ENCODE measurements at places on chromosomes 12 and 14. TPM values are rescaled to one million over a fixed set of nuclear protein-coding genes. Genes with fewer than 3 reads are reported as not detected.
A peak's percentile ranks its signal among the peaks of the same experiment; 100 is the strongest.

KLRF1 gene
- not detected for total RNA-seq

TAS2R13 gene
- 6.2 TPM for total RNA-seq

TAS2R14 gene
- 1.5 TPM for total RNA-seq

SYT1 gene
- total RNA-seq = 4.9 TPM

DLK1 gene
- total RNA-seq = not detected

AQP6 gene
- total RNA-seq = not detected

SRRM4 gene
- not detected for total RNA-seq

KRT8 gene
- 3,505 TPM for total RNA-seq

GRCh38 chr12:75137896-75138295 is 71.7 kb downstream of the KCNC2 start:
- DNase-seq = no peak

DNA sequence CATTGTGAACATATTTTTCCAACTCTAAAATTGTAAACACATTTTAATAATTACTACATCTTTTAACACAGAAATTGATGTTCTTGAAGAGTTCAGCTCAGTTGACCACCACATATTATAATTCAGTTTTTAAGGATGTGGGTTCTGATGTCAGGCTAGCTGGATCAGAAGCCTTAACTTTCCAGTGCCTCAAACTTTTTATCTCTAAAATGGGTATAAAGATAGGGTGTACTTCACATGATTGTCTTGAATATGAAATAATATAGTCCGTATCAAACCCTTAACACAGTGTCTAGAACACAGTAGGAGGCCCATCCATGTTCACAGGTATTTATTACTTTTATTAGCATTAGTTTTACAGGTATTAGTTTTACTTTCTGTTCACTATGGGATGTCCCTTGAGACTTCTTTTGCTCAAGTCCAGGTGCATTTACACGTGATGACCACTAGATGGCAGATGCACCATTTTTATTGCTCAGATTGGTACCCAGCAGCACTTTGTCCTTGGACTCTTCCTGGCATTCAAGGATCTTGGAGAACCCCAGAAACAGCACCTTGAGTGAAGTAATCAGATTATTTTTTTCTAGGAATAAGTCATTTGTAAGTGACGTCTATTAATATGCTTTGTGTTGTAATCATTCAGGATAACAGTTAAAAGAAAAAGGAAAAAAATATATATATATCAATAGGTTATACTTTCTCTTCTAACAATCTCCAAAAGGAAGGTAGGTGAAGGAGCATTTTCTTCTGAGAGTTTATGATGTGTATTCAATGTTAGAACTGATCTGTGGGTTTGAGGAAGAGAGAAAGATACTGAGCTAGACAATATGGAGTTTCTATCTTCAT is 580.2 kb downstream of the ETNK1 start:
- DNase-seq = no peak

DNA sequence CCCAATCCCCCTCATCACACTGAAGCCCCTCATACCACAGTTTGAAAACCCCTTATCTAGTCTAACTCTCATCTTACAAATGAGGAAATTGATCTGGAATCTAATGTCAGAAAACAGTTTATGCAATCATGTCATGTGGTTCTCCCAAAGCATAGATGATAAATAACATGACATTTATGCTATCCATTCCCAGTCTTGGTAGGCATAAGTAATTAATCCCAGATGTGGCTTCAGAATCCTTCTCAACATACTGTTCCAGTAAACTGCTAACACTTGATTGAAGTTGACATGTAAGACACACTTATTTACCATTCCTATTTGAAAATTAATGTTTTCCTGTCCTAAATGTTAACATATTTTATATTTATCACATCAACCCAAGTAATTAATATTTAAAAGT is 168.7 kb downstream of the GALC start:
- DNase-seq = no peak

DNA sequence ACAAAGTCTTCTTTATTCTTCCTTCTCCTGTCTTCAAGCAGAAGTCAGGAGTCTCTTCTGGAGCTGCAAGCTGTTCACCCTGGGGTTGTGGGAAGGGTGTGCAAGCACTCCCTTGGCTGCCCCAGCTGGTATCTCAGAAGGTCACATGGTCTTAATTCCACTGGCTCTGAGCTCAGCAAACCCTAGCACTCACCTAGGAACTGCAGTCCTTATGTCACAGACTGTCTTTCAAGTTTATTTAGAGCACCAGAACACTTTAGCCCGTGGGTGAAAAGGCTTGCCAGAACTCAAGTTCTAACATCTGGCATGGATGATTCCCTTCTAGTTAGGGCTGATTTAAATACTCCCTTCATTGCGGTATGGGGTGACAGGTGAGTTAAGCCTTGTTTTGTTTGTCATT is 379.0 kb downstream of the CCER1 start:
- DNase-seq = no peak

GRCh38 chr12:9667403-9668160 is 1.9 kb upstream of the CLEC2D start:
- no peak for DNase-seq

DNA sequence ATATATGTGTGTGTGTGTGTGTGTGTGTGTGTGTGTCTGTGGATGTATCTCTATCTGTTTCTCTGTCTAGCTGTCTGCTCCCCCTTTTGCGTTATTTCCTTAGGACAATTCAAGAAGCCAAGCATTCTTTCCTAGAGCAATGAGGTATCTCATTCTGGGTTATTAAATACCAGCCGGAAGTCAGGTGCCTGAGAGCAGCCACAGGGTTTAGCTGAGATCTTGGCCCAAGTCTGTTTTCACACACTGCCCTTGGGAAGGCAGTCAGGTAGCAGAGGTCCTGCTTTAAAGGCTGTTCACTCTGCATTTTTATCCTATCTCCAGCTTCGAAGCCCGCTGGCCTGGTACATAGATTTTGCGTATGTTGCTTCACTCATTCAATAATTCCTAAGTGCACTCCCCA is 76.8 kb downstream of the TSPAN9 start:
- DNase-seq = no peak

DNA sequence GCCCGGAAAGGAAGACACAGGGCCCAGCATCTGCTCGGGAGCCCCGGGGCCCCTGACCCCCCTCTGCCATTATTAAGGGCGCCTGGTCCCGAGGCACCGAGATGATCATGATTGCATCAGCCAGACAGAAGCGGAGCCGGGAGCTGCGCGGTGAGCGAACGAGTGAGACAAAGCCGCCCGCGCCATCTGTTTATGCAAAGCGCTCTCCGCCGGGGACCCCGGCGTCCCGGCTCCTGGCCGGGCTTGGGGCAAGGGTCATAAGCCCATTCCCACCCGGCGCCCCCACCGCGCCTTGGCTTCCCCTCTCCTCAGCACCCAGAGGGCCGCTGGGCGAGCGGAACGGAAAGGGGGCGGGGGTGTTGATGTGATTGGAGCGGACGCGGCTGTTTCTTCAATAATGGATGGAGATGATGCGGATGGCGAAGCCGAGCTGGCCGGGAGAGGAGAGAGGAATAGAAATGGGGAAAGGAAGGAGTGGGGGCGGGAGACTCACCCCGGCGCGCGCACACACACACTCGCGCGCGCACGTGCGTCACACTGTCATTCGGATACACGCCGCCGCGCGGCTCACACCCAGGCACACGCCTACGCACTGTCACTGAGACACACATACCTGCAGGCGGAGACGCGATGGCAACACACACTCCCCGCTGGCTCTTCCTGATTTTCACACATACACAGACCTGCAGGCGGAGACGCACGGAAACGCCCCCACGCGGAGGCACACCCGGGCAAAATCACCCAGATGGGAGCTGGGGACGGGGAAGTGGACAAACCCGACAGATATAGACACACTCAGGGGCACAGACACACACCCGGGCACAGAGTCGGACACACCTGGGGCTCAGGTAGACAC is 10.7 kb downstream of the STAC3 start:
- peak; percentile 70 for DNase-seq

DNA sequence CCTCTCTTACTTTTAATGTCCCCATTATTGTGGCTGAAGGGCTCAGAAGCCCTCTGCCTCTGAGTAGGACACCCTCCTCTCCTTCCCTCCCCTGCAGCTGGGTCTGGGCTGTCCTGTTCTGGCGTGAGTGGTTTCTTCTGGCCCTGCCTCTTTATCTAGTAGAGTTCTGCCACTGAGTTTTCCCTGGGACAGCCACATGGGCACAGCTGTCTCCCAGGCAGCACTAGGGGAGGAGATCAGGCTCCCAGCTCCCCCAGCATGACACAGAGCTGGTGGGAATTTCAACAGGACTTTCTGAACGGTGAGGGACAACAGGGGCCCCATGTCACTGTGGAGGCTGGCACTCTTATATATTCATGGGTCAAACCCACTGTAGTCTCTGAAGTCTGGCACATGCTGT is 21.4 kb downstream of the TMEM132C start:
- DNase-seq = no peak

DNA sequence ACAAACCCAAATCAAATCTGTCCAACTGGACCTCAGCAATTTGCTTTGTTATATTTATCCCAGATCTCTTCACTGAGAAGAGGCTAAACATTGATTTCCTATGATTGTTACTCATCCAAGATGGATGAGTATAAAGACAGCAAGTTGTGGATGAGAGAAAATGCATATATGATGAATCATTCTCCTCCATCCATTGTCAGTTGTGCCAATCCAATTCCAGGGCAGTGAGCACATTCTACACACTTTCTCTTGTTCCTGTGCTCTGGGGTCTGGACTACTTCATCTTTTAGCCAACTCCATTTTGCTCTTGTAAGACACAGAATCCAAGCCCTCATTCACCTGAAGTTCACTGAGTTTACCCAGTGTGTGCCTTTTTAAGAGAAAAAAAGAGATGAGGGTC is 105.7 kb downstream of the GCH1 start:
- no peak for DNase-seq

GRCh38 chr12:7101694-7102131 is 7.3 kb downstream of the C1RL start:
- DNase-seq = no peak

DNA sequence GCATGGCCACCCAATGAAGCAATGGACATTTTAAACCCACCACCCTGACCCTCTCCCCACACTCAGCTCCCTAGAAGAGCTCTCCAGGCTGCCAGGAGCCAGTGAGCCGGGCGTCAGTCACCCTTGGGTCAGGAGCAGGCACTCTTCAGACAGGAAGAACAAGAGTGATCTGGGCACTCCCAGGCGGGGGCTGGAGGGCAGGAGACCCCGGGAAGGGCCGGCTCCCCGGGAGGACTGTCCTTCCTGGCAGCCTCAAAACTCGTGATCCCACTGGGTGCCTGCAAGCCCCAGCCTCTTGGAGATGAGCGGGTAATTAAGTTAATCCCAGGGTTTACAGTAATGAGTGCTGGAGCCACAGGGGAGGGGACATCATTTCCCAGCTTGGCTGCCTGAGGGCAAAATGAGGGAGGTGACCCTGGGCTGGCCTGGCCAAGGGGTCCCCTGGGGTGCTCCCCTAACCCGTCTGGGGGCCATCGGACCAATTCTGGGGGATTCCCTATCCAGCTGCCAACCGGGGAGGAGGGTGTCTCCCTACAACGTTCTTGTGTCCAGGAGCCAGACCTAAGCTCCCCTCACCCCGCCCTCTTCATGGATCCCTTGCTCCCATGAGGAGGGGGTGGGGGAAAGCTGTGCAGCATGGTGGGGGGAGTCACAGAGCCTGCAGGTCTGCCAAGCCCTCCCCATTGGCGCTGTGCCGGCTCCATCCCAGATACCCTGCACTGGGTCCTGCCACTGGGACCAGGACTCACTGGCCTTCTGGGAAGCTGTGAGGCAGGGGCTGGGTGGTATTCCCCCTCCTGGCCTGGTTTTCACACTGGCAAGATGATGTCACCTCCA is 59.2 kb downstream of the CCNK start:
- DNase-seq = no peak

DNA sequence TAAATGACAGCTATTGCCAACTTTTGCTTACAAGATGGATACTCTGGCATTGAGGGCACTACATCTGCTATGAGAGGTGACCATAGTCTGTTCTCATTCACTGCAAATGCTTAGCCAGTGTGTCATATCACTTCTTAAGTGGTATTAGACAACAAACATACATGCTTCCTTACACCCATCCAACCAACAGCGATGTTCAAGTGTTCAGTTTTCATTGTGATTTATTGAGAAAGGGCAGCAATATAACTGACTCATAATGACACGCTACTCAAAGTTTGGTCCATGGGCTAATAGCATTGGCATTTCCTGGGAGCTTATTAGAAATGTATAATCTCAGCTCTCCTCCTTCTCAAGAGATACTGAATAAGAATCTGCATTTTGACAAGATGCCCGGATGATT is 181.7 kb downstream of the NPAS3 start:
- DNase-seq = no peak

DNA sequence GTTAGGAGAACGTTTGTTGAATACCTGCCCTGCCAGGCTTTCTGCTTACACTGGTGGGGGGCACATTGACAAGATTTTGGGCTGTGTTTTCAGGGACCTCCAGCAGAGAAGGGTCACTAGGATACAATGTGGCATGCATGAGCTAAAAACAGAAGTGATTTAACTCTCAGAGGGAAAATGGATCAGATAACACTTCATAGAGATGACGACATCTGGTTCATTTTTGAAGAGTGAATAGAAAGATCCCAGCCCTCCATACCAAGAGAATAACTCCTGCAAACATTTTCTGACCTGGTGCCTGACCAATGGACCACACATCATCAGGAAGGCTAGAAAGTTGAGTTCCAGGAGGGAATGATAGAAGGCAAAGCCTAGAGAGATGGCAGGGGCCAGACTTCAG is 33.7 kb downstream of the CKB start:
- no peak for DNase-seq

GRCh38 chr12:112611908-112612307 is 179.6 kb upstream of the RPH3A start:
- no peak for DNase-seq

GRCh38 chr14:87108726-87109125 is 884.3 kb downstream of the GALC start:
- no peak for DNase-seq

DNA sequence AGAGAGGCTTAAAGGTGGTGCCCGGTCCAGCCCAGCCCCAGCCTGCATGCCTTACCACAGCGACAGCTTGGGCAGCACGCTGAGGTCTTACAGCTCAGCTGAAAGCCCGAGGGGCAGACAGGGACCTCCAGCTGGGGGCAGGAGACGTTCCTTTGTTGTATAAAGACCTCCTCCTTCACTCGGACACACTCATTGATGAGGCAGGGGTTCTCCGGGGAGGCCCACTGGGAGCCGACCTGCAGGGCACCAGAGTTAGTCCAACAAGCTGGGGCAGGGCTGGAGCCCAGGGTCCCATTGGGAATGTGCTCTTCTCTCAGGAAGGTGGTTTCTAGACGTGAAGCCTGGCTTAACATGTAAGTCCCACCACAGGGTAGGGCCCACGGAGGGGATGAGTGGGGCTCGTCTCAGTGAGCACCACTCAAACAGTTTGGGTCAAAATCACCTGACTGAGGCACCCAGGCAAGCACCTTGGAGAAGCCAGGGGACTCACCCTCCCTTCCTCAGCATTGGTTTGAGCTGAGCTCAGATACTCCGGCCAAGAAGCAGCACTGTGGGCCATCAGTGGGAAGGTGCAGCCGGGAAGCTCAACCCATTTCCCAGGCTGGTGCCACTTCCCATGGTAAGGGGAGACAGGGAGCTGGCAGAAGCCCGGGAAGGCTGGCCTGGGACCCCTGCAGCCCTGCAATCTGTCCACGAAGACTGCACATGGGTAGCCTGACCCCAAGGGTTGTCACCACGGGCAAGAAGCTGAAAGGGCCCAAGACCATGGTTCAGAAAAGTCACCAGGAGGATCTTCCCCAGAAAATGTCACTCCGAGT is 24.3 kb upstream of the ANO2 start:
- DNase-seq = no peak
